ENCODE measurements at places on chromosomes 12 and 14.

DNA sequence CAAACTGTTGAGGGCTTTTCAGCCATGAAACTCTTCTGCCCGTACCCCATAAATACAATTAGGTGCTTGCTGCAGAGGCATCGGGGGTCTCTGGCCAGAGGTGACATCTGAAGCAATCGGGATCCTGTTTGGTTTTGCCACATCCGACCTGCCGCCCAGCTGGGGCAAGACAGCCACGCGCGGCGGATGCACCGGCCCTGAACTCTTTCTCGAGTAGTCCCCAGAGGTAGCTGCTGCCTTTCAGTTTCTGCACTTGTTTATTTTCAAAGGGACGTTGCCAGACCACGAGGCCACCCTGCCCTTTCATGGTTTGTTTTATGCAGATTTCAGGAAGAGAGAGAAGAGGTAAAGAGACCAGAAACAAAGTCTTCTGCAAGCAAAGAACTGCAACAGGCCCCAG lies 10.6 kb upstream of the MLXIP start:
- peak; percentile 86 for DNase-seq

- DNase-seq: no peak
Measured at GRCh38 chr12:92145481-92145730, 240 bp downstream of the BTG1 start.

GRCh38 chr14:106276326-106277267 lies 750.2 kb downstream of the TMEM121 start:
- DNase-seq: no peak

DNA sequence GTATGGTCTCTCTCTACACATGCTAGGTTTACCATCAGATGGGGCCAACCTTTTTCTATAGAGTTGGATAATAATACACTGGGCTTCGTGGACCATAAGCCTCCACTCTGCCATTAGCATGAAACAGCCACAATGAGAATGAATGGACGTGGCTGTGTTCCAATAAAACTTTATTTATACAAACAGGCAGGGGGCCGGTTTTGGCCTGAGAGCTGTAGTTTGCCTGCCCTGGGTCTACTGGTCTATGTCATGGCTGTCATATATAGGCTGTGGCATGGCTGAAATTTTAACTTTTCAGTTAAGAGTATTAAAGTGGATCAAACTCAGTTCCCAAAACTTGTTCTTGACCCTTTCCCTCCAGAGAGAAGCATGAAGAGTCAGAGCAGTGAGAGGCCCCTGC lies 120.3 kb upstream of the MYL2 start:
- DNase-seq: no peak

GRCh38 chr14:32509632-32510187 lies 180.6 kb downstream of the AKAP6 start:
- DNase-seq: peak; percentile 99

DNA sequence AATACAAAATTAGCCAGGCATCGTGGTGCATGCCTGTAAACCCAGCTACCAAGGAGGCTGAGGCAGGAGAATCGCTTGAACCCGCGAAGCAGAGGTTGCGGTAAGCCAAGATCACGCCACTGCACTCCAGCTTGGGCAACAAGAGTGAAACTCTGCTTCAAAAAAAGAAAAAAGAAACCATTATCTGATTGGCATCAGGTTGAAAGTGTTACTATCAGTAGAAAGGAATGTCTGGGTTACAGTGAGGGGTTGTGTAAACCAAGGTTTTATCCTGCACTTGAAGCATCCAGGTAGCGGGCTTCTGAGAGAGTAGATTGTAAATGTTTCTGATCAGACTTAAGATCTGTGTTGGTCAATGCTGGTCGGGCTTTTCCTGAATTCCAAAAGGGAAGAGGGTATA lies 14.1 kb upstream of the OXA1L start:
- DNase-seq: no peak

GRCh38 chr12:48993787-48994186 lies 5.4 kb downstream of the DDN start:
- DNase-seq: no peak

DNA sequence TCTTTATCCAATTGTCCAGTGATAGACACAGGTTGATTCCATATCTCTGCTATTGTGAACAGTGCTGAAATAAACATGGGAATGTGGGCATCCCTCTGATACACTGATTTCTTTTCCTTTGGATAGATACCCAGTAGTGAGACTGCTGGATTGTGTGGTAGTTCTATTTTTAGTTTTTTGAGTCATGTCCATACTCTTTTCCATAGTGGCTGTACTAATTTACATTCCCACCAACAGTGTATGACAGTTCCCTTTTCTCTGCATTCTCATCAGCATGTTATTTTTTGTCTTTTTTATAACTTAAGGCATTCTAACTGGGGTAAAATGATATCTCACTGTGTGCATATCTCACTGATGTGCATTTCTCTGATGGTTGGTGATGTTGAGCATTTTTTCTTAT lies 24.8 kb upstream of the VASH1 start:
- DNase-seq: no peak

DNA sequence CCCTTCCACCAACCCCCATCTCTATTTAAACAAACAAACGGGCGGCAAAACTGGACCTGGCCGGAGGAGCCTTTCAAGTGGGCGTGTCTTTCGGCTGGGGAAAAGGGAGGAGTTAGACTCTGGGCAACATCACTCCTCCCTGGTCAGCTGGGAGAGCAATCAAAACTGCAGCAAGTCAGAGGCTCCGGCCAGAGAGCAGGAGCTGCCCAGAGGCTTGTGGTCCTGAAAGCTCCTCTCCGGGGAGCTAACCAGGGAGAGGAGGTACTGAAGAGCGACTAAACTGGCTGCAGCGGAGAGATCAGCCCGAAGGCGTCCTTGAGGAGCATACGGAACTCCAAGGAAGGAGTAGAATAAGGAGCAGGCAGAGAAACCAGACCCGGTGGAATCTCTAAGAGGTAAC lies at the start of gene NEUROD4:
TSS of gene NEUROD4 (plus strand) at position 191 of the 400 bp plus-strand sequence. CDS start 6,466 bp downstream, outside the sequence.
- peak; percentile 64 for DNase-seq
